ELR (cell line): ENCODE measurements at places on chromosomes 16 and 17.

GRCh38 chr17:57271821-57272220, 15.5 kb downstream of the MSI2 start:
- DNase-seq, result no peak

DNA sequence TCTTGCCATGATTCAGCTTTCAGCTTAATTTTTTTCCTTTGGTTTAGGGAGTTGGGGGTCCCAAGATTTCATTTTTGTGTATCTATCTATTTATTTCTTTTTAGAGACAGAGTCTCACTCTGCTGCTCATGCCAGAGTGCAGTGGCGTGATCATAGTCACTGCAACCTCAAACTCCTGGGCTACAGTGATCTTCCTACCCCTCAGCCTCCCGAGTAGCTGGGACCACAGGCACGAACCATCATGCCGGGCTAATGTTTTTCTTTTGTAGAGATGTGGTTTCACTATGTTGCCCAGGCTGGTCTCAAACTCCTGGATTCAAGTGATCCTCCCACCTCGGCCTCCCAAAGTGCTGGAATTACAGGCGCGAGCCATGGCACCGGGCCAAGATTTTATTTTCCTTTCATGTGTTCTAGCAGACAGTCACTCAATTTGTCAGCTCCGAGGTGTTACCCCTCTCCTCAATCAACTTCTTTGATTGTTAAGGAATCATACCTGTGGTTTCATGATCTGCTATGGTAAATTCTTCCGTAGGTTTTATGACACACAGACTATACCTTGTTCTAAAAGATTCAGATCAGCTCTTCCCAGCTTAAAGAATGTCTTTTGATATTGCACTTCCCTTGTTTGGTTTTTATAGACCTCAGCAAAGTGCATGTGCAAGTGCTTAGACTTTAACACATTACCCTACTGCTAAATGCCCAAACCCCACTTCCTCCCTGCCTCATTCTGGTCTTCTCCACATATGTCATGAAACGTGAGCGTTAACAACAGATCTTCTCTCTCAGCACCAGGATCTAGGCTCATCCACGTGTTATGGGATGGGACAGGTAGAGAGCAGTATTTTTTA, 13.0 kb downstream of the UNC45B start:
- no peak for DNase-seq

DNA sequence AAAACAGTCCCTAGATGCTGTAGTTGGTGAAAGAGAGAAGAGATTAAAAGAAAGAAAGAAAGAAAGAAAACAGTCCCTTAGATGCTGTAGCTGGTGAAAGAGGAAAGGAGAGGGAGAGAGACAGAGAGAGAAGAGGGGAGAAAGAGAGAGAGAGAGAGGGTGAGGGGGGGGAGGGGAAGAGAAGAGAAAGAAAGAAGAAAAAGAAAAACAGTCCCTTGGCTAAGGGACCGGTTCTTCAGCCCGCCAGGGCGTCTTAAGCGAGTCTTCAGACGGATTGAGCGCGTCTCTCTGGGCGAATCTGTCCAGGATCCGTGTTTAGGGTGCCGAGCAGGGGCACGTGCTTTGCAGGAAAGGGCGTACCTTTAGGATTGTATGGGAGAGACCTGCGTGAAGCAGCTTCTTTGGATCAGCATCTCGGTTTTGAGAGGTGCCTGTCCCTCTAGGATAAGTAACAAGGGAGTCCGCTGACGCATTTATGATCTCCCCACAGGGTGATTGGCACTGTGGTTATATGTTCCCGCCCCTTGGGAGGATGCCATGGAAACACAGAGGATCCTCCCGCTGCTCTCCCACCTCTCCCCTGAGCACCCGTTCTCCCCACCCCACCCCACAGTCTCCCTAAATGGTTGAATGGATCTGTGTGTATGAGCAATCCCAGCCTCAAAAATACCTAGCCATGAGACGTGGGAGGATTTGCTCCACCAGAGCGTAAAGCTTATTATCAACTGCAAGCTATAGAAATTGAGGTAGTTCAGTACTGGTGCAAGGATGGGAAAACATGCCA, 16.7 kb downstream of the GNGT2 start:
- DNase-seq, result peak; percentile 81

DNA sequence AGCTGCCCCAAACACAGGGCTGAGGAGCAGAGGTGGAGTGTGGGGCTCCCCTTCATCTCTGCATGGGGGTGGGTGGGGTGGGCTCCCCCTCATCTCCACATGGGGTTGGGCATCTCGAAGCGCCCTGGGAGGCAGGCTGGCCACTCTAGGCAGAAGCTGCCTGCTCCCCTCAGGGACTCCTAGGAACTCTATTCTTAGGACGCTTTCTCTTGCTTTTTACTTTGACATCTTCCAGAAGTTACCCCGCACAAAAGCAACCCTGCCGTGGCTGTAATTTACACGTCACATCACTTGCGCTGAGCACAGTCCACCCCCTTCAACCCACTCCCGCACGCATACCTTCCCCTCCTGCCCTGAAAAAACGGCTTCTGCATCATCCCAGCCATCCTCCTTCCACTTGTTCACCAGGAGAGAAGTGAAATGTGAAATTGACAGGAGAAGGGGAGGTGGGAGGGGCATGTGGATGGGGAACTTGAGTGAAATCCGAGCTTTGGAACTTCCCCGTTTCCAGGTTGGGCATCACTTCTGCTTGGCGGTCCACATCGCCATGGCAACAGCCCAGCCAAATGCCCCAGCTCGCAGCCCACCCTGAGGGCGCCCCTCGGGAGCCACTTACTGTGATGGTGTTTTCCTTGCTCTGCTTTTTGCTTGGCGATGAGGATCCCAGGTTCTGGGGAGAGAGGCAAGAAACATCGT, 53.7 kb upstream of the RCVRN start:
- DNase-seq, result no peak

DNA sequence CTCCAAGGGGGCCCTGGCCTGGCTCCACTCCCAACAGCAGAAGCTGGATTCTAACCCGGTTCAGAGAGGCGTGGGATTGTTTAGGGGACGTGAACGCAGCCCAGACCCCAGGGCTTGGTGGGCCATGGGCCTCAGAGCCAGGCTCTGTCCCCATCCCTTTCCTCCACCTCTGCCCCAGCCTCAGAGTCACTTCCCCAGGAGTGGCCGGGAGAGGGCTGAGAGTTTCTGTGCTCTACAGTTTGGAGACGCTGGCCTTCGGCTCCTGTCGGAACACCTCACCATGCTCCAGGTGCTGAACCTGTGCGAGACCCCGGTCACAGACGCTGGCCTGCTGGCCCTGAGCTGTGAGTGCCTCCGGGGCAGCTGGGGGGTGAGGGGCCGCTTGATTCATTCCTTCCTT, 73.8 kb upstream of the PLCG2 start:
- no peak for DNase-seq

GRCh38 chr17:17206913-17207335, 791 bp upstream of the PLD6 start:
- peak; percentile 16 for DNase-seq

GRCh38 chr17:71777048-71777640, 343.7 kb upstream of the SOX9 start:
- no peak for DNase-seq

DNA sequence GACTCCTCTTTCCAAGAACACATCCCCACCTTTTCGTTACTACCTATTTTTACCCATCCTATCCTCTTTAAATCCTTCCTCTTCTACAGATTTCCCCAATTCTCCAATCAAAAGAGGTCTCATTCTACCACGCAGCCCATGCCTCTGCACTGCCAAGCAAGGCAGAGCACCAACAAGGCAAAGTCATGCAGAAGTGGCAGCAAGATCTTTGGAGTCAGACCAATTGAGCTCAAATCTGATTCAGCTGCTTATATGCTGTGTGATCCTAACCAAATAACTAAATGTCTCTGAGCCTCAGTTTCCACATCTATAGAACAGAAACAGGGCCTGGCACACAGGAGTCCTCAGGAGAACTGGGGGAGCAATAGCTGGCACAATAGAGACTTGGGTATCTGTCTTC, 41.0 kb downstream of the TOM1L2 start:
- no peak for DNase-seq

GRCh38 chr16:78743556-78743955, 644.1 kb downstream of the WWOX start:
- no peak for DNase-seq

GRCh38 chr17:56735842-56736241, 97.9 kb downstream of the C17orf67 start:
- no peak for DNase-seq

DNA sequence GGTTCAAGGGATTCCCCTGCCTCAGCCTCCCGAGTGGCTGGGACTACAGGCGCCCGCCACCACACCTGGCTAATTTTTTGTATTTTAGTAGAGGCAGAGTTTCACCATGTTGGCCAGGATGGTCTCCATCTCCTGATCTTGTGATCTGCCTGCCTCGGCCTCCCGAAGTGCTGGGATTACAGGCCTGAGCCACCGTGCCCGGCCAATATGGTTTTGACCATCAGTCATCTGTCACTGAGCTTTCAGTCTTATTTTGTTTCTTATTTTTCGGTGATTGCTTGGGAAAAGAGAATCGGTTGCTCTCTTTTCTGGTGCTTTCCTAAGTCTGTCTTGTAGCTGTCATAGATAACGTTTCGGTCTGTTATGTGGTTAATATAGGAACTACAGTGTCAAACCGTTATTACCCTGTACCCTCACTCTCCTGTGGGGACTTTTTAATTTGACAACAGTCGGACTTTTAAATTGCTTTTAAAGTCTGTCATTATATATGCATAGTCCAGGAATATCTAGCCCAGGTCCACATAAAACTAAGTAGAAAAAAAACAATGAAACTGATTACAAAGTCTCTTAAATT, 453.4 kb downstream of the KCNJ18 start:
- DNase-seq, result no peak

- DNase-seq, result peak; percentile 79
These were observed 33.3 kb downstream of the PLCD3 start for GRCh38 chr17:45098869-45099616.

GRCh38 chr17:45291171-45291805, 25.5 kb downstream of the MAP3K14 start:
- DNase-seq, result no peak

GRCh38 chr16:842061-842476, 41.5 kb upstream of the GNG13 start:
- no peak for DNase-seq

DNA sequence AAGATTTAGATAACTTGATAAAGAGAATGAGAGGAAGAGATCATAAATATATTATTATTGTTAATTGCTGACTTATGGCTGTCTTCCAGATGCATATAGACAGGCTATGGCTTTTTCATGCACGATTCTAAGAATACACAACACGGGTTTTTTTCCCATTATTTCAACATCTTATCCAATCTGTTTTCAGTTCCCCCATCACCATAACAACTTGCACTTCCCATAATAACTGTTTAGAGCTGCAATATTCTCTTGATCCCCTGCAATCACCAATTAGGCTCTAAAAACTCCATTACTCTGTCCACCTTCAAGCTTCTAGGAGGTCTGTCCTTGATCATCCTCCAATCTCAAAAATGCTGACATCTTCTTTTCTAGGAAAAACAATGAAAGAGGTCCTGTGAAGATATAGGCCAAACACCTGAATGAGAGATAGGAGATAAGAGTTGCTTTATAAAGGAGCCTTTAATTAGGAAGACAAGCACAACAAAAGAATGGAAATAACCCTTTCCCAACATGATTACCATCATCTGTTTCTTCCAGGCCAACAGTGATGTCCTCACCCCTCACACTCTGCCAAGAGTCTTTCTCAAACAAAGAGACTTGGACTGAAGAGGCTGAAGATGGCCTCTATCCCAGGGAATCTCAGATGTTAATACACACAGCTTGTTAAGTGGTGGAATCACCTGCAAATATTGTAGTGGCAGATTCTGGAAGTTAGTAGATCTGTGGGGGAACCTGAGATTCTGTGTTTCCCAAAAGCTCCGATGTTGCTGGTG, 32.2 kb upstream of the CCL2 start:
- DNase-seq, result no peak

- DNase-seq, result no peak
These were observed 263.9 kb downstream of the CNTNAP4 start for GRCh38 chr16:76541070-76541469.

DNA sequence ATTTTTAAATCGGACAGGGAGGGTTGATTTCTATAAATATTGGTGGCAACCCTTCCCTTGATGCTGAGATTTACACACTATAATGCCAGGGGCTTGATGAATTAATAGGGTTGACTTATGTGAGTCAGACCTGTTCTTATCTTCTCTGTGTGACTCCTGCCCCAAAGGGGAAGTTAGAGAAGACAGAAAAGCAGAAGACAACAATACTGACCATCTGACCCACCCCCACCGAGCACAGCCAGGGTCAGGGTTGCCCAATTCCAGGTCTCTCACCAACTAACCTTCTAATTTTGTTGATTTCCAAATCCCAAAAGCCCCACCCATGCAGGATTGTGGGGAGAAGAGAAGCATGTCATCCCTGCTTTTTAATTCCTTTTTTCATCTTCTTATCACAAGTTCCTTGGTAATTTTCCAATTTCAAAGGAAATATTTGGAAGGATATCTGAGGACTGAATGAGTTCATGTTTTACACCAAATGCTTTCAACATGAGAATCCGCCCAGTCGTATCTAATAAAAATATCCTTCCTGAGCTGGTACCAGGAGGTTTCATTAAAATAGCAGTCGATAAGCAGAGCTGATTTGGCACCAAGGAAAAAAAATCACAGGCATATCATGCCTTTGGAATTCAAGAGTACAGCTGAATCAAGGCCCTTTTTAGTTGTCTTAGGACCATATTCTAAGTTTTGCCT, 603.4 kb upstream of the CDH11 start:
- DNase-seq, result no peak

GRCh38 chr16:23699100-23699499, 13.9 kb downstream of the ERN2 start:
- DNase-seq, result no peak
